GM12878 (cell line): ENCODE measurements at places on chromosomes 1 and 21. TPM values are rescaled to one million over a fixed set of nuclear protein-coding genes. Genes with fewer than 3 reads are reported as not detected.

DNA sequence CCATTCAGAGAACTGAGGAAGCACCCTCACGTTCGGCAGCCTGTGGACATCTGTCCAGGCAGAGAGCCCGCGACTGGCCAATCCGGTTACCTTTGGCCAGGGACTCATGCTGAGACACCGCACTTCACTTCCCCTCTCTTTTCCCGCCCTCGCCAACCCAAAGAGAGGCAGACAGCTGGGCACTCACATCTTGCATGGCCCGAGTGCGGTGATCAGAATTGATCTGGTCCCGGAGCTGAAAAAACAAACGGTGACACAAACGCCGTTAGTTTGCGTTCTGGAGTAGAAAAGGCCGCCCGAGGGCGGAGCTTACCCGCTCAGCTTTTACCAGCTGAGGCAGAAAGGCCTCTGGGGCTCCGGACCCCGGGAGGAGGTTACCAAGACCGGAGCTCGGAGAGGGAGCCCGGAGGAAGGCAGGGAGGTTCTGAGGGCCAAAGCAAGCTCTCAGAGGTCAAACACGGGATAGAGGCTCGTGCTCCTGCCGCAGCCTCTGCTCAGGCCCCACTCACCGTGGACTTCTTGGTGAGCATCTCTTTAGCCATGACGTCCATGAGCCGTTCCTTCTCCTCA lies 376 bp downstream of the SF3A3 start:
- DNase-seq = no peak
- peak overlapping the region; percentile 95 for H3K4me3 ChIP-seq

DNA sequence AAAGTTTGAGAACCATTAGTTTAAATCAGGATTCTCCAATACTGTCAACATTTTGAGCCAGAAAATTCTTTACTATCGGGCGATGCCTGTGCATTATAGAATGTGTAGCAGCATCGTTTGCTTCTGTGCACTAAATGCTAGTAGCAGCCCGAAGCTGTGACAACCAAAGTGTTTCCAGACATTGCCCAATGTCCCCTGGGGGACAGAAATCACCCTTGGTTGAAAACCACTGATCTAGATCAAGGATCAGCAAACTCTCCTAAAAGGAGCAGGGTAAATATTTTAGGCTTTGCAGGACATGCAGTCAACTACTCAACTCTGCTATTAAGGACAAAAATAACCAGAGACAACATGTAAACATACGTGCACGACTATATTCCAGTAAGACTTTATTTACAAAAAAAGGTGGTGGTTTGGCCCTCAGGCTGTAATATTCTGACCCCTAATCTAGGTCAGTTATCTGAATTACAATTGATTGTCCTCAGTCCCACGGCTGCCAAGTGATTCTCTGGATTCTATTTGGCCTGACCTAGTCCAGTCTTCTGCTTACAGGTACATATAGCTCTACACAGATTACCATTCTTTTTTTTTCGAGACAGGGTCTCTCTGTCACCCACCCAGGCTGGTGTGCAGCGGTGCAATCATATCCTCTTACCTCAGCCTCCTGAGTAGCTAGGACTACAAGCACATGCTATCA lies 10.6 kb downstream of the FAF1 start:
- no peaks in the 10 kb centered on the region for H3K36me3 ChIP-seq
- H3K27ac ChIP-seq = no peak overlapping the region
- H3K4me3 ChIP-seq = no peak overlapping the region
- peaks cover 7% of the 10 kb centered on the region; the same call in 1 of the 2 replicates for H3K4me1 ChIP-seq

- H3K27me3 ChIP-seq = no peaks in the 10 kb centered on the region
- H3K4me1 ChIP-seq = peaks cover 73% of the 10 kb centered on the region
- H3K27ac ChIP-seq = peak overlapping the region; percentile 79
Observed at GRCh38 chr1:198680174-198680875, 41.5 kb downstream of the PTPRC start.

GRCh38 chr1:71587961-71588360 lies 507.1 kb upstream of the ZRANB2 start:
- H3K27ac ChIP-seq = no peak overlapping the region
- no peaks in the 10 kb centered on the region; the same call in 1 of the 2 replicates for H3K4me1 ChIP-seq
- H3K36me3 ChIP-seq = no peaks in the 10 kb centered on the region
- H3K27me3 ChIP-seq = no peaks in the 10 kb centered on the region

GRCh38 chr21:43774163-43774562 lies 1.9 kb downstream of the CSTB start:
- peaks cover 9% of the 10 kb centered on the region for H3K4me1 ChIP-seq
- H3K27ac ChIP-seq = no peak overlapping the region
- no peak overlapping the region for H3K4me3 ChIP-seq
- DNase-seq = no peak
- H3K36me3 ChIP-seq = peaks cover 2% of the 10 kb centered on the region; the same call in 1 of the 2 replicates

GRCh38 chr1:62676611-62677356 lies 11.4 kb downstream of the DOCK7 start:
- DNase-seq = no peak
- no peak overlapping the region for H3K27ac ChIP-seq
- H3K4me1 ChIP-seq = no peaks in the 10 kb centered on the region
- H3K36me3 ChIP-seq = no peaks in the 10 kb centered on the region
- H3K4me3 ChIP-seq = no peak overlapping the region

DNA sequence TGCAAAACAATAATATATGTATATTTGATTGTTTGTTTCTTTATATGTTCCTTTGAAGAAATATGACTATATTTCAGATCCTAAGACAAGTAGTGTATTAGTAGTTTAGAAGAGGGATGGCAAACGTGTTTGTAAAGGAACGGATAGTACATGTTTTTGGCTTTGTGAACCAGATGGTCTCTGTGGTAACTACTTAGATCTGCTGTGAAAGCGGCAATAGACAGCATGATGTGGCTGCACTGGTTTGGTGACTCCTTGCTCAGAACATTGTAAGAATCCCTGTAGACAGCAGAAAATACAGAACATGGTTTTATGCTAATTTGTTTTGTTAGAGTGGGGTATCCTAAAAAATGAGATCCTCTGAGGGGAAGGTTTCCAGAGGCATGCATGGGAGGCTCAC lies 3.1 kb downstream of the ACADM start:
- 0 out of 2 replicates have a peak, but pooled peaks cover 2% of the 10 kb centered on the region for H3K4me1 ChIP-seq
- DNase-seq = no peak
- H3K4me3 ChIP-seq = peak overlapping the region; percentile 70
- H3K27me3 ChIP-seq = no peaks in the 10 kb centered on the region
- peak overlapping the region; percentile 74 for H3K27ac ChIP-seq
- no peaks in the 10 kb centered on the region for H3K36me3 ChIP-seq

- no peak within 1 kb of the TSS for H3K4me3 ChIP-seq
- peaks cover 1% of the 10 kb centered on the region; the same call in 1 of the 2 replicates for H3K27me3 ChIP-seq
- no peaks in the 10 kb centered on the region for H3K4me1 ChIP-seq
- DNase-seq = no peak
- H3K36me3 ChIP-seq = no peaks in the 10 kb centered on the region
- H3K27ac ChIP-seq = no peak within 1 kb of the TSS
Observed at GRCh38 chr1:183417772-183418491, at the start of gene NMNAT2. Gene NMNAT2 (minus strand): TSS chr1:183418380. CDS start chr1:183418267, 113 bp downstream.

DNA sequence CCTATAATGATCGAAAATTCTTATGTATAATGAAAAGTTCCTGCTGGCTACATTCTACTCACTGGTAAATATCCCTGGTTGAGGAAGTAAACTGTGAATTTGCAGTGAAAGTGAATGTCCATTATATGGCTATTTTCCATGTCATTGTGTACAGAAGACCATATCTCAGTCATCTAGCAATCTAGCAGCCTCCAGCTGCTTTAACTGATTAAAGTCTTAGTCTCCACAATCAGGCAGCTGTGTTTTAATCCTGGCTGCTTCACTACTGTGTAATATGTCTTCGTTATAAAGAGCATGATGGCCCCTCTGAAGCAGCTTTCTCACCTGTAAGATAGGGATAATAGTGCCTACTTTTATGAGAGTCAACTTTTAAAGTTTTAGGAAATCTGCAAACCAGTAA lies 11.4 kb downstream of the CLCA2 start:
- no peaks in the 10 kb centered on the region for H3K36me3 ChIP-seq
- DNase-seq = no peak
- no peaks in the 10 kb centered on the region for H3K4me1 ChIP-seq
- H3K4me3 ChIP-seq = no peak overlapping the region

- DNase-seq = no peak
- H3K27ac ChIP-seq = no peak overlapping the region
- no peaks in the 10 kb centered on the region for H3K4me1 ChIP-seq
- H3K36me3 ChIP-seq = no peaks in the 10 kb centered on the region
- no peak overlapping the region for H3K4me3 ChIP-seq
Observed at GRCh38 chr1:112866151-112866550, 89.8 kb downstream of the SLC16A1 start.

- DNase-seq = no peak
- H3K4me1 ChIP-seq = peaks cover 34% of the 10 kb centered on the region
Observed at GRCh38 chr1:21344750-21345443, 54.6 kb upstream of the ECE1 start.

- no peak overlapping the region for H3K4me3 ChIP-seq
- no peak for DNase-seq
- no peak overlapping the region for H3K27ac ChIP-seq
- H3K27me3 ChIP-seq = no peaks in the 10 kb centered on the region
- no peaks in the 10 kb centered on the region for H3K4me1 ChIP-seq
Observed at GRCh38 chr1:177869586-177869985, 100.3 kb downstream of the SEC16B start.

- H3K27me3 ChIP-seq = no peaks in the 10 kb centered on the region
- H3K27ac ChIP-seq = no peak overlapping the region
- H3K4me1 ChIP-seq = no peaks in the 10 kb centered on the region
- H3K4me3 ChIP-seq = no peak overlapping the region
- no peak for DNase-seq
Observed at GRCh38 chr1:224696891-224697765, 81.0 kb downstream of the CNIH3 start.

- H3K27ac ChIP-seq = no peak overlapping the region
- no peak for DNase-seq
- H3K36me3 ChIP-seq = no peaks in the 10 kb centered on the region
- H3K4me1 ChIP-seq = no peaks in the 10 kb centered on the region
- no peak overlapping the region for H3K4me3 ChIP-seq
- H3K27me3 ChIP-seq = 0 out of 2 replicates have a peak, but pooled peaks cover 4% of the 10 kb centered on the region
Observed at GRCh38 chr1:18197299-18197698, 89.7 kb downstream of the IGSF21 start.

- H3K27me3 ChIP-seq = no peaks in the 10 kb centered on the region
- H3K4me3 ChIP-seq = peak overlapping the region; percentile 4; the same call in 1 of the 2 replicates
- peaks cover 46% of the 10 kb centered on the region for H3K4me1 ChIP-seq
- peak; percentile 61 for DNase-seq
Observed at GRCh38 chr1:9784508-9785133, 39.1 kb downstream of the CLSTN1 start.

- H3K27ac ChIP-seq = no peak overlapping the region
- H3K27me3 ChIP-seq = no peaks in the 10 kb centered on the region
- H3K4me1 ChIP-seq = no peaks in the 10 kb centered on the region
- no peak for DNase-seq
- no peaks in the 10 kb centered on the region for H3K36me3 ChIP-seq
Observed at GRCh38 chr1:147748676-147749350, 11.6 kb downstream of the GJA5 start.

- H3K27ac ChIP-seq = no peak overlapping the region
- no peaks in the 10 kb centered on the region for H3K36me3 ChIP-seq
- peaks cover 6% of the 10 kb centered on the region for H3K4me1 ChIP-seq
- no peak for DNase-seq
- H3K27me3 ChIP-seq = no peaks in the 10 kb centered on the region
Observed at GRCh38 chr1:94708299-94708685, 111.9 kb upstream of the SLC44A3 start.

- peak; percentile 76 for DNase-seq
- H3K27me3 ChIP-seq = no peaks in the 10 kb centered on the region; the same call in 1 of the 2 replicates
- no peak overlapping the region for H3K4me3 ChIP-seq
Observed at GRCh38 chr1:93607814-93608186, 73.8 kb downstream of the BCAR3 start.

DNA sequence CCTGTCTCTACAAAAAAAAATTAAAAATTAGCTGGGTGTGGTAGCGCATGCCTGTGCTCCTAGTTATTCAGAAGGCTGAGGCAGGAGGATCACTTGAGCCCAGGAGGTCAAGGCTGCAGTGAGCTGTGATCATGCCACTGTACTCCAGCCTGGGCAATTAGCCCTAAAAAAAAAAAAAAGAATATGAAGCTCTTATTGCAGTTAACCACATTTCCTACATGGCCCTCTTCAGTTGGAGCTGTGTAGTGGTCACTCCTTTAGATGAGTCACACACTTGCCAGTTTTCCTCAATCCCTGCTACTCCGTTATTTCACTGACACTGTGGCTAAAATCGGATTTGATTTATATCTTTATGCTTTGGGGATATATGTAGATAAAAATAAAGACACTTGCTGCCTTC lies 11.8 kb downstream of the NFYC start:
- peak overlapping the region; percentile 71 for H3K27ac ChIP-seq
- DNase-seq = no peak
- no peaks in the 10 kb centered on the region; the same call in 1 of the 2 replicates for H3K36me3 ChIP-seq

- no peak for DNase-seq
- no peaks in the 10 kb centered on the region for H3K36me3 ChIP-seq
Observed at GRCh38 chr1:89842567-89843272, 21.9 kb downstream of the LRRC8D start.

DNA sequence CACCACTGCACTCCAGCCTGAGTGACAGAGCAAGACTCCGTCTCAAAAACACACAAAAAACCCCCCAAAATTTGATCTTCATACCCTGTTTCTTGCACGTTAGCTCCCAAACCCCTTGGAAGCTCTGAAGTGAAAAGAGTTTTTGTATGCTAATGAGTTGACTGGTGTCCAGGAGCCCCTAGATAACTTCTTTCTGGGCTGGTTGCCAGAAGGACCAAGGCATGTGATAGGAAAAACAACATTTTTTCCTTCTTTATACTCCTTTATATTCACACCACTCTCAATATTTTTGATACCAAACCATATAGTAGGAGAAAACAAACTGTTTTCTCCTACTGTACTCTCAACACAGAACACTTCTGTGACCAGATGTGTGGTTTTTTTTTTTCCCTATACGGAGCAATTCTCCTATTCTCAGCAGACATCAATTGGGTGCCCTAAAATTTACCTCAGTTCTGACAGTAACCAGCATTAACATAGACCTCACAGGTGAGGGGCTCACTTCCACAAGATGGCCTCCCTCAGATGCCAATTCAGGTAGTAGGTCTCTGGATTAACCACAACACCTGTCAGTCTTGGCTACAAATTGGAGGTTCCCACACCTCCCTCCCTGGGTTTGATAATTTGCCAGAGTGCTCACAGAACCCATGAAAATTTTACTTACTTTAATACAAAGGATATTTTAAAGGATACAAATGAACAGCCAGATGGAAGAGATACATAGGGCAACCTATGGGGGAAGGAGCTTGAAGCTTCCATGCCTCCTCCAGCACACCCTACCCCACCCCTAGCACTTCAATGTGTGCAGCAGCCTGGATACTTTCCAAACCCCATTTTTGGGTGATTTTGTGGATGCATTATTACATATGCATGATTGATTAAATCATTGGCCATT lies 25.6 kb downstream of the ZYG11B start:
- no peaks in the 10 kb centered on the region for H3K27me3 ChIP-seq
- DNase-seq = no peak
- H3K36me3 ChIP-seq = no peaks in the 10 kb centered on the region

Gene CLIC6
- 31.9 and 34.1 TPM in 2 replicates for total RNA-seq

Gene PEX11B
- 31.1 and 33.2 TPM in 2 replicates for total RNA-seq

Gene KRTAP10-5
- total RNA-seq = not detected in 2 replicates

Gene CASQ1
- total RNA-seq = 0.21 and 0.40 TPM in 2 replicates

Gene NME7
- 3.7 and 4.2 TPM in 2 replicates for total RNA-seq

Gene CLCNKB
- not detected in 2 replicates for total RNA-seq

Gene TNFRSF4
- total RNA-seq = 6.1 and 6.5 TPM in 2 replicates

Gene IQGAP3
- 10.5 and 11.3 TPM in 2 replicates for total RNA-seq

Gene OPRD1
- total RNA-seq = not detected in 2 replicates

Gene TCHHL1
- total RNA-seq = not detected in 2 replicates
